ENCODE measurements at places on chromosomes 12 and 14.

GRCh38 chr14:43041207-43041606 lies 1434.5 kb downstream of the LRFN5 start:
- DNase-seq: no peak

DNA sequence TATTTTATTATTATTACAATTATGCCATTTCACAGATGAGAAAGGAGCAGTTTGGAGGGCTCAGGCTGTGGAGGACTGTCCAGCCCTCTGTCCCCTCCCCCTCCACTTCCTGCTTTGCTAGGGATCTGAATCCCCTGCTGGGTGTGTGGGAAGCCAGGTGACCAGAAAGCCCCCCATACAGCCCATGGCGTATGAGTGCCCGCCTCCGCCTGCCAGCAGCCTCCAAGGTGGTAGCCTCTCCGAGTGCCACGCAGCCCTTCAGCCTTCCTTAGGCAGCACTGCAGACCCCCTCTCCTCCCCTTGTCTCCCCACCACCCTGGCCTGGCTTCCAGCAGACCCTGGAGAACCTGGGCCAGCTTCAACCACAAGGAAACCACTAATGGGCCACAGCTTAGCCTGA lies 12.6 kb downstream of the DTX1 start:
- DNase-seq: no peak

DNA sequence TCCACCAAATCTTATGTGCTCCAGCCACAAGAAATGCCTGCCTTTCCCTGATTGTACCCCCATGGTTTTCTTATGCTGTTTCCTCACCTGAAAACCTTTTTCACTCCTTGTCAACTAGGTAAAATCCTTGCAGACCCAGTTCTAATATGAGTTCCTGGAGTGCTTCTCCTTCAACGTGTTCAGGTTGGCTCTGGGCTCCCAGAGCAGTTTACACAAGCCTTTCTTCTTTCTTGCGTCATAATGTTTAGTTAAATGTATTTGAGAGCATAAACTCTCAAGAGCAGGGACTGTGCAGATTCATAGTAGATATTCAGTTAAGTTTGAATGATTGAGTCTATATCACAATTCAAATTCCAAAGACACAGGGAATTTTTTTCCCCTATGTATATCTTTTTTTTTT lies 484.8 kb upstream of the CCDC196 start:
- DNase-seq: no peak

- DNase-seq: no peak
Observed at GRCh38 chr14:32396885-32397284, 67.8 kb downstream of the AKAP6 start.

- no peak for DNase-seq
Observed at GRCh38 chr14:45252366-45253069, 484 bp downstream of the MIS18BP1 start.
